ENCODE measurements at places on chromosomes 5 and 9. TPM values are rescaled to one million over a fixed set of nuclear protein-coding genes. Genes with fewer than 3 reads are reported as not detected.

GRCh38 chr5:131381777-131382176 is 117.9 kb downstream of the CDC42SE2 start:
- DNase-seq, result no peak

- no peak for DNase-seq
These were observed 1.5 kb downstream of the NKX2-5 start for GRCh38 chr5:173233347-173234128.

GRCh38 chr9:99040251-99040900 is 64.5 kb upstream of the TGFBR1 start:
- DNase-seq, result no peak

GRCh38 chr5:143898916-143899591 is 87.1 kb downstream of the HMHB1 start:
- no peak for DNase-seq

DNA sequence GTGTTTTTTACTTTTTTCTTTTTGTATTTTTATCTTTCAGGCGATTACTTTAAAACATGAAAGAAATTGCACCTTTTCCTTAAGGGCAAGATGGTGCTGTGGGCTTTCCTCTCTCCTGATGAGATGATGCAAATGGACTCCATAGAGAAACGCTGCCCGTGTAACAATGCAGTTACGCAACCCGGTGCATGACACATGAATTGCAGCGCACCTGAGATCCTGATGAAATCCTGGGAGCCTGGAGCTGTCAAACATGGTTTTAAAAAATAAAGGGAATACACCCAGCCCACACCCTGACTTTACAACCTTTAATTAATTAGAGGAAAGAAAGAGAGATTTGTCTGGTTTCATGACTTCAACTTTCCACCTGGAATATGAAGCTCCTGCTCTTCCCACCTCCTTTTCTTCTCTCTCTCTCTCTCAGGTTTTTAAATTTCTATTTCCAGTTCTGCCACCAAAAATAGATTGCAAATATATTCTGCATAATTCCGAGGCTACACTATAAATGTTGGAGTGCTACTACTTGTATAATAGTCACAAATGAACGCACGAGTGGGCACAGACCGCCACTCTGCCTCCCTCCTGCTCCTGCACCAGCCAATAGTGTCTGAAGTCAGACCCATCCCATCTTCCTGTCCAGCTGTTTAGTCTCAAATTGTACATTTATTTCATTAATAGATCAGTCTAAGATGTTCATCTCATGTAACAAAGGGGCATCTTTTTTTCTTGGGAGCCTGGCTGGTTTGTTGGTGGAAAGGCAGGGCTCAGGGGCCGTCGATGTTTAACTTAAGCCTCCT is 179.1 kb downstream of the AUH start:
- DNase-seq, result no peak

GRCh38 chr5:23507278-23507685 is at the start of gene PRDM9:
Gene PRDM9 (plus strand): TSS chr5:23507609. CDS start chr5:23509034, 1,425 bp downstream.
- peak; percentile 7 for DNase-seq

GRCh38 chr9:16342246-16343020 is 528.0 kb downstream of the BNC2 start:
- DNase-seq, result no peak

TAF7 gene
- total RNA-seq, result 72.6 TPM

ENTREP1 gene
- 3.8 TPM for total RNA-seq

PCDHA5 gene
- not detected for total RNA-seq

CDKN2B gene
- 28.3 TPM for total RNA-seq

INSL4 gene
- total RNA-seq, result not detected
